HepG2 (cell line): ENCODE measurements at places on chromosomes 7 and 10.

- DNase-seq = no peak
Measured at GRCh38 chr7:143360788-143361551, 1.5 kb downstream of the FAM131B start.

GRCh38 chr7:42262964-42263363, 26.0 kb upstream of the GLI3 start:
- no peak for DNase-seq

- no peak for DNase-seq
Measured at GRCh38 chr10:89685936-89686335, 15.5 kb upstream of the KIF20B start.

- peak; percentile 30 for DNase-seq
Measured at GRCh38 chr10:101291331-101292193, 62.3 kb upstream of the LBX1 start.

DNA sequence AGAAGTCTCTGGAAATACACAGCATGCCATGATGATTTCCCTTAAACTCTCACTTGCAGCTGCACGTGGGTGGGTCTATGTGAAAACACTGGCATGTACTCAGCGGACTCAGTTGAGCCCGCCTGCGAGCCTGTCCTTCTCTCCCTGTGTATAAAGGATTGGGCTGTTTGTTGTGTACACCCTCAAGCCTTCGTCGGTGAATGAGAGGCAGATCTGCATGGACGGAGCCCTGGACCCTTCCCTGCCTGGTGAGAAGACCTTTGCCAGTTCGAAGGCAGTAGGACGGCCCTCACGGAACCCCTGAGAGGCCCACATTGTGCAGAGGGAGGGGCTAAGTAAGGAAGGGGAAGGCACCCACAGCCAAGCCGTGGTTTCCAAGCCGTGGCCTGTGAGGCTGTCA, 121.2 kb downstream of the WDFY4 start:
- DNase-seq = no peak

- peak; percentile 3 for DNase-seq
Measured at GRCh38 chr7:109552017-109552416, 982.3 kb downstream of the DNAJB9 start.

GRCh38 chr10:71627230-71627939, 92.2 kb downstream of the C10orf105 start:
- no peak for DNase-seq

- DNase-seq = peak; percentile 12
Measured at GRCh38 chr10:63707254-63707910, 186.2 kb downstream of the REEP3 start.

GRCh38 chr7:27940341-27940740, 200.4 kb downstream of the TAX1BP1 start:
- no peak for DNase-seq
